ENCODE measurements at places on chromosomes 5 and 9.

DNA sequence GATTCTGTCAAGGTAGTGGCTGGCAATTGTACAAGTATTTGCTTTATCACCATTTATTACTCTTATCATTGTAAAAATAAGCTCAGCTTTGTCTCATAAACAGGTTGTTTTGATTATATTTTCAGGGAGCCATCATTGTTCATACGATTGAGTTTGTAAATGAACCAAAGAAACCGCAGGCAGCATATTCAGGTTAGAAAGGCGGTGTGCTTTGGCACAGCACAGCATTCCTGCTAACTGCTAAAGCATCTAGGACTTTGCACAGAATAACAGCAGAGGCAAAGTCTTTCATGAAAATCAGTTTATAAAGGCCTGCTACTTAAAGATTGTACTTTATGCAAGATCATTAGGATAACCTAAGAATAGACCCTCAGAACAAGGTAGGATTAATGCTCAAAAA lies 281.5 kb upstream of the SLC24A2 start:
- no peak for DNase-seq

GRCh38 chr5:154768207-154768606 lies 13.0 kb downstream of the LARP1 start:
- no peak for DNase-seq

DNA sequence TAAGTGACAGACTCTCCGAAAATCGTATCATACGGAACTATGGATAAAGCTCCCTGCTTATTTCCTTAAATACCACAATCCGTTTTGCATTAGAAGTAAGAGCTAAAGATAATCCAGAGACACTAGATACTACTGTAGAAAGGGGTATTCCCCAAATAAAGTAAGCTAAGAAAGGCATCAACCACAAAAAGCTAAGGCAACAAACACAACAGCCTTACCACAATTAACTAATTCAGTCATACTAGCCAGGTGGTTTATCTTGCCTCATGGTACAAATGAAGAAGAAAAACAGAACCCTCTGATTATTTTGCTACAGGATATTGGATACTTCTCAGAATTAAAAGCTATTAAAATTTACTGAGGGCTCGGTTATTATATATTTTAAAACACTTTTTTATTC lies 14.1 kb downstream of the ERP44 start:
- DNase-seq, result no peak

DNA sequence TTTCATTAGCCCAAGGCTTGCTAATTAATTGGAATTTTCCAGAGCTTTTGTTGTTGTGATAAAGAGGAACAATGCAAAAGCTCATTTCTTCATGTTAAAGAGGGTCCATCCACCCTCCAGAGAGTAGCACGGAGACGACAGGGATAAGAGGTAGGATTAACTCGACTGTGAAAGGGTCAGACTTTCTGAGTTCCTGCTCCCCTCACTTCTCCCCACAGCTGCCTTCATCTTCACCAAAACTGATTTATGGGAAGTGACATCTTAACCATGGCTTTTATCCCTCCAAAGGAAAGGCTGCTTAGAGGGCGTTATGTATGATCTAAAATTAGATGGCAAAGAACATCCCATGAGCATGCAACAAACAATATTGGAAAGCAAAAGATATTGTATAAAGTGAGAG lies 135.5 kb downstream of the GLIS3 start:
- no peak for DNase-seq

DNA sequence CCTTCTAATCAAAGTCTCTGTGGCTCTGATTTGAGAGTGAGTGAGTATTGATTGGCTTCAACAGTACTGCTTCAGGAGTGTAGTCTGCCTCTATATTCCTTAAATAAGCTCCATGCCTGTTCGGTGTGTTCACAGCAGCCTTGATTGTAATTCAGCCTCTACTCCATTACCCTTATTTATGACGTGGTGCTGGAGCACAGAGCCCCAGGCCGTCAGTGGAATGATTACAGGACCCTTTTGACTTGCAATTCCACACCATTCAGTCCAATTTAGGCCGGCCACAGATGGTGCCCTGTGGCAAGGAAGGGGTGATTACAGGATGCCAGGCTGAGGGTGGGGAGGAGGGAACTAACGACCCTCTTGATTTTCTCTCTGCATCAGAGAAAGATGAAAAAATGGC lies 110.3 kb downstream of the ASTN2 start:
- DNase-seq, result no peak

DNA sequence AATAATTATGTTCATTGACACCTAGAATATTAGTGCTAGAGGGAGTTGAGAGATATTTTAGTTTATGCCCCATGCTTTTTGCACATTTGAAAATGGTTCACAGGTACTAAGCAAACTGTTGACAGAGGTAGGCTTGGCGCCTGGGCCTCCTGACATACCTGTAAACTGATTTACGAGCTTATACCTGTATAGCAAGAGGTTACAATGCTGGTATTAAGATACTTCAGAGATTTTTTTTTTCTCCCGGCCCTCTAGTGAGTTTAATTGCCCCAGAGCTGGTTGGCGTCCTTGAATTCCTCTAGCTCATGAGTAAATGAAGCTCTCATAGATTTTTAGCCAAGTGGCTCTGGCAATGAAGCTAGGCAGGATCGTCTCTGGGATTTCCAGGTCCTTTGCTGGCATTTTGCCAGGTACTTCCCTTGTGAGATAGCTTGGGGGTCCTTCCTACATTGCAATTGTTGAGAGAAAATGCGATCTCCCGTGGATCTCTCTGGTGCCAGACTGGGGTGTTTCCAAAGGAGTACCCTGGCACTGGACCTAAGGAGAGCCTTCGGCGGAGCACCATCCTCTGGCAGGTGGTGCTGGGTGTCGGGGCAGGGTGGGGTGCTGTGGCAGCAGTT lies 9.0 kb downstream of the SLC36A1 start:
- DNase-seq, result no peak

DNA sequence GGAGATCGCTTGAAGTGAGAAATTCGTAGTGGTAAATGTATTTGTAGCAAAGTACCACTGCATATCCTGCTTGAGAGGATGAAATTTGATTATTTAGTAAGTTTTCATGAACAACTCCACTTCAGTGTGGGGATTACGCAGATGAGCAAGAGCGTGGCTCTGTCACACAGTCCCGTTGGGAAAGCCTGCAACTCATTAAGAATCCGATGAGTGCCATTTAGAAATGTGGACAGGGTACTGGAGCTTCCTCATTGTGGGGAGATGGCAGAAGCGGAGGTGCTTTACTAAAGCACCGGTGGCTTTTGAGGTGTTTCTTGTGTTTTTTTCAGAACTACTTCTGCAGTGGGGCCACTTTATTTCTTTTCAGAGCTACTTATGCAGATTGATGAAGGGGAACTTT lies 1.4 kb downstream of the TJP2 start:
- no peak for DNase-seq

DNA sequence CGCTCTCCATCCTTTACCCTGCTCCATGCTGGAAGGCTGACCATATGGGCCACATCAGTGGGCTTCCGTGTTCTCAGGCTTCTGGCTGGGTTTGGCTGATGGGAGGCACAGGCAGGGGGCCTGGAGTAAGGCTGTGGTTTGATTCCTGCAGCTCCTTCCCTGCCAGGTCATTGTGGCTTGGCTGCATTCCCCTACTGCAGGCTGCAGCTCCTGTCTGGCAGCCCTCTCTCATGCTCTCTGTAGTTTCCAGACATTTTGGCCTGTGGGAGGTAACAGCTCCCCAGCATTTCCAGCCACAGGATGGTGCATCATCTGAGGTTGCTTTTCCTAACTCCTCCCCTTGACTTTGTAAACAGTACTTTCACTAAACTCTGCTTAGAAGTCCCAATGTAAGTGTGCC lies 102.0 kb upstream of the PTPN3 start:
- DNase-seq, result peak; percentile 88

DNA sequence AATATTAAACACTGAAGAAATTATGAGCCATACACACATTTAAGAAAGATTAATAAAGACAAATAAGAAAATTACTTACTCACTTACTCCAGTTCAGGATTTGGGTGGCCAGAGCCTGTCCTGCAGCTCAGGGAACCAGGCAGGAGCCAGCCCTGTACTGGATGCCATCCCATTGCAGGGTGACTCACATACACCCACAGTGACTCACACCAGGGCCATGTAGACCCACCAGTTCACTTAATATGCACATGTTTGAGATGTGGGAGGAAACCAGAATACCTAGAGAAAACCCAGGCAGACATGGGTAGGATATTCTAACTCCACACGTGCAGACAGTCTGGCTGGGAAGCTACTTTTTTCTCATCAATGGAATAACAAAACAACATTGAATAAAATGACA lies 49.6 kb upstream of the ADRB2 start:
- peak; percentile 51 for DNase-seq

GRCh38 chr5:142873831-142874230 lies 103.7 kb downstream of the ARHGAP26 start:
- DNase-seq, result no peak

- DNase-seq, result no peak
Measured at GRCh38 chr9:122897969-122898368, 7.2 kb downstream of the RC3H2 start.

- no peak for DNase-seq
Measured at GRCh38 chr9:114454652-114455051, 50.6 kb downstream of the WHRN start.

GRCh38 chr5:170195961-170196360 lies 36.8 kb upstream of the C5orf58 start:
- no peak for DNase-seq

- no peak for DNase-seq
Measured at GRCh38 chr9:114709636-114710035, 27.6 kb upstream of the TEX48 start.

DNA sequence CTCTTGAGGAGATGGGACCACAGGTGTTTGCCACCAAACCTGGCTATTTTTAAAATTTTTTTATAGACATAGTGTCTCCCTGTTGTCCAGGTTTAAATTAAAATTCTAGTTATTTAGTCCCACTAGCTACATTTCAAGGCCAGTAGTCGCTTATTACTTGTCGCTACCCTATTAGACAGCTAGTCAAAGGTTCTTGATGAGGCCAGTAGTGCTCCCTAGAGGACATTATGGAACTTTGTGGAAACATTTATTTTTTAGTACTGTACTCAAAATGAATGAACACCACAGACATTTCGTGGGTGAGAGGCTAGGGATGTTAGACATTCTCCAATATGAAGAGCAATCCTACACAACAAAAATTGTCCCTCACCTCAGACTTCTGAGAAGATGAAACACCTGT lies 14.4 kb upstream of the GRXCR2 start:
- DNase-seq, result no peak

DNA sequence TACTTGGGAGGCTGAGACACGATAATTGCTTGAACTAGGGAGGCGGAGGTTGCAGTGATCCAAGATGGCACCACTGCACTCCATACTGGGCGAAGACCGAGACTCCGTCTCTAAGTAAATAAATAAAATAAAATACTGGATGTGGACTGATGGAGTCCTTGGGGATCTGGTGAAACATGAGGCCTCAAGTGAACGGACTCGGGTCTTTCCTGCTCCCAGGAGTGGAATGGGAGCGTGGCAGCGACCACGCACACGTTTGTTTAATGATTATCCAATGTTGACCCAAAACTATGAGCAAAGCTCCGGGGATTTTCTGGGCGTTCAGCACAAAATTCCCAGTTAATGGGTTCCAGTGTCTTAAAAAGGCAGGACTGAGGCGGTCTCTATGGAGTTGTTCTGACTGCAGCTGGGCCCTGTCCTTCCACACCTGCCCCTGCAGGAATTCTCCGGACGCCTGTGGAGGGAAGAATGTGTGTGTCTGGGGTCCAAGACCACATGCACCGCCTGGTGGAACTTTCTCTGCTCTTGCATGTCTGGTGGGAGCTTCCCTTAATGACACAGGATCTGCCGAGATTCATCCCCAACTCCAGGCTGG lies 26.6 kb downstream of the NEK6 start:
- DNase-seq, result no peak

DNA sequence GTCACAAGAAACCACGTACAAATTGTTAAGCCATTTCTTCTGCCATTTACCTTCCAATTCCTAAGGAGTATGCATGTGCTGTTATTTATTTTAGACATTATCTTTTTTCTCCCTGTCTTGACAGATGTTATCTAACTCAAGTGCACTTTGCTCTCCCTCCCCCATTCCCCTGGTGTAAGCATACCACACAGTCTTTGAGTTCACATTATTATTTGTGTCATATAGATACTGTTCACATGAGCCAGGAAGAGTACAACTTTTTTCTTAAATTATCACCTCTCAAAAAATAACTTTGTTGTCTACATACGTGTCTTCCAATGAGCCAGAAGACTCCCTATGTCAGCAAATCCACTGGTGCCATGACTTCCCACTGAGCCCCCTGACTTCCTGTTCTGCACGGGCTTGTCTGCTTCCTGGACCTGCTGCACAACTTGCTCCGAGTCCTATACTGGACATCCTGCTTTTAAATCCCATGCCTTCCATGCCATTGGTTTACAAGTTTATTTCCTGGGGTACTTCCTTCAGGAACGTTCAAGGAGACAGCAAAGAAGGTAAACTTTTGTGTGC lies 19.9 kb upstream of the FAM120A start:
- DNase-seq, result no peak

DNA sequence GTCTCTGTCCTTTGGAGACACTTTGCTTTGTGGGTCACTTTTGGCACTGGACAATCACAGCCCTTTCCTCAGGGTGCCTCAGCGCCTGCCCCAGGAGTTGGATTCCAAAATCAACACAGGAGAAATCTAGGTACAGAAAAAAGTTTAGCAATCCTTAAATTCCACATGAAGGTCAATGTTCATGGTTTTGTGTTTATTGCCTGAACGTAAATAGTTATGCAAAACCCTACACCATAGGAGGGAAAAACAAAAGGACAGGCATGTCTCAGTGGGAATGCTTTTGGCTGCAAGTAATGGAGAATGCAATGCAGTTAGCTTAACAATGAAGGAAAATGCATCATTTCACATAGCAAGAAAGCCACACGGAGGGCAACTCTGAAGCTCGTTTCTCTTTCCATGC lies 6.5 kb upstream of the HMCN2 start:
- DNase-seq, result no peak

DNA sequence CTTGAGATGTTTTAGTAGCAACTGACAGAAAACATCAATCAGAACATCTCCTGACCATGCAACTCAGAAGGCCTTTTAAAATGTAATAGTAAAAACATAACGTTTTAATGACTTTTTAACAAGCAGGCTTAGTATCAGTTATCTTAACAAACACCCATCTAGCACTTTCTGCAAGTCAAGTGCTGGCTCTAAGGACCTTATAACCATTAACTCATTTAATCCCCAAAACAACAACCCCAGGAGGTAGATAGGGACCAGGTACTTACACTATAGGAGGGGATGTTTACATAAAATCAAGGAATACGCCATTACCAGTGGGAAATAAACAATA lies 41.8 kb downstream of the ROR2 start:
- DNase-seq, result no peak

GRCh38 chr9:124209279-124209678 lies 48.5 kb upstream of the NEK6 start:
- DNase-seq, result no peak

GRCh38 chr5:76337953-76338451 lies 65.1 kb upstream of the IQGAP2 start:
- peak; percentile 50 for DNase-seq

GRCh38 chr5:81234299-81234698 lies 1.2 kb downstream of the CKMT2 start:
- DNase-seq, result no peak

- DNase-seq, result no peak
Measured at GRCh38 chr5:168642019-168642418, 62.9 kb upstream of the PANK3 start.
